ENCODE measurements at places on chromosomes 7 and 10.

DNA sequence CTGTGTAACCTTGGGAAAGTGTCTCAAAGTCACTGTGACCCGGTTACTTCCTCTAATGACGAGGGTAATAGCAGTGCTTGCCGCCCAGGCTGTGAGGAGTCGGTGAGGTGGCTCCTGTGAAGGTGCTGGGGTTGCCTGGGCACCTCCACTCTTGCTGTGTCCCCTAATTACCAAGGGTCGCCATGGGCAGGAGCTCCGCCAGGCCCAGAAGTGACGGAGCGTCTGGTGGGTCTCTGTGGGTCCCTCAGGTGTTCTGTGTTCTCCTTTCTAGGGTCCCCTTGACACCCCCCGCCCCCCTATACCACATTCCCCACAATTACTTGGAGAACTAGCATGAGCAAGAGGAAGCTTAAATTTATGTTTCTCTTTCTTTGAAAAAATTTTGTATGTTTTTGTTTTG lies 161.5 kb downstream of the WDR37 start:
- DNase-seq: no peak

GRCh38 chr7:26187380-26188205 lies 13.0 kb downstream of the HNRNPA2B1 start:
- DNase-seq: no peak

GRCh38 chr7:108569381-108570145 lies at the start of the genes DNAJB9 and THAP5:
DNAJB9 (plus strand) TSS chr7:108569874; CDS start chr7:108571727, 1,853 bp downstream.
THAP5 (minus strand) TSS chr7:108569706; CDS start chr7:108569569, 137 bp downstream.
- peak; percentile 94 for DNase-seq

GRCh38 chr10:97532935-97533671 lies 34.4 kb downstream of the UBTD1 start:
- DNase-seq: no peak

DNA sequence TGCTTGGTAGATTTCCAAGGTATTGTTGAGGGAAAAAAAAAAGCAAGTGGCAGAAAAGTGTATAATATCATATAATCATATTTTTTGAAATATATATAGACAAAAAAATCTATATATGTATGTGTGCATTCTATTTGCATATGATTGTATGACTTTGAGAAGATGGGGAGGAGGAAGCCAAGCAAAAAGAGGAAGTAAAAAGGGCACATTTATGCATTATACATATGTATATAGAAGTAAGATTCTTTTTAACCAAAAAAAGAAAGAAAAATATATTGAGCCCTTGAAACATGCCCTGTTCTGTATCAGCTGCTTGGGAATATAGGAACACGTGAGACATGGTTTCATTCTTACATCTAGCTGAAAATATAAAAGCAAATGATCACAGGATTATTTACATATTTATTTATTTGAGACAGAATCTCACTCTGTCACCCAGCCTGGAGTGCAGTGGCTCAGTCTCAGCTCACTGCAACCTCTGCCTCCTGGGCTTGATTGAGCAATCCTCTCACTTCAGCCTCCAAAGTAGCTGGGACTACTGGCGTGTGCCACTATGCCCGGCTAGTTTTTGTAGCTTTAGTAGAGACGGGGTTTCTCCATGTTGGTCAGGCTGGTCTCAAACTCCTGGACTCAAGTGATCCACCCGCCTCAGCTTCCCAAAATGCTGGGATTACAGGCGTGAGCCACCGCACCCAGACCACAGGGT lies 18.0 kb upstream of the SLF2 start:
- no peak for DNase-seq

- DNase-seq: no peak
Measured at GRCh38 chr7:155585951-155586350, 39.6 kb upstream of the CNPY1 start.

GRCh38 chr10:62684911-62685310 lies 119.6 kb upstream of the ADO start:
- no peak for DNase-seq

DNA sequence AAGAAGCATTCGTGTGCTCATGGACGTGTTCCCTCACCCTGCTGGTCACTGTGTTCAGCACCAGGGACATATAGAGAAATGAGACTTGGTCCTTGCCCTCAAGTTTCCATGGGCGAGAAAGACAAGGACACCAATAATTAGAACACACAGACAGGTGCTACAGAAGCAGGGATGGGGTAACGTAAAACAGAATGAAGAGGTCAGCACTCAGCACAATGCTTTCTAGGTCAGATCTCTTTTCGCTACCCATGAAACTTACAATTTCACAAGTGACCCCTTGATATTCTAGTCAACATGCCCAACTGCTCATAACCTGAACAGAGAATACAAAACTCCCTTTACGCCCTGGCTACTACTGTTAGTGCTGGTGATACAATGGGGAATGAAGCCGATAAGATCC lies 6.0 kb upstream of the ANK3 start:
- DNase-seq: no peak

DNA sequence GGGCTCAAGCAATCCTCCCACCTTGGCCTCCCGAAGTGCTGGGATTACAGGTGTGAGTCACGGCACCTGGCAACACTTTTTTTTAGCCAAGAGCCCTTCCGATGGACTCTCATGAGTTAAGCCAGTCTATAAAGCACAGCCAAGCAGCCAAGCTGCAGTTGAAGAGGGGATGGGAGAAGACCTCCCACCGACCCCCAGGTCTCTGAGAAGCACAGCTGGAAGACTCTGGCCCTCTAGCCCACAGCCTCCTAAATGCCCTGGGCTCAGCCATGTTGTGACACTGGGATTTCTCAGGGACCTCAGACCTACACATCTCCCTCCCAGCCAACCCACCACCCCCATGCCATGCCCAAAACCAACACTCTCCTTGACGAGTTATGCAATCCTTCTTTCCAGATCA lies 31.1 kb downstream of the CALML3 start:
- no peak for DNase-seq

DNA sequence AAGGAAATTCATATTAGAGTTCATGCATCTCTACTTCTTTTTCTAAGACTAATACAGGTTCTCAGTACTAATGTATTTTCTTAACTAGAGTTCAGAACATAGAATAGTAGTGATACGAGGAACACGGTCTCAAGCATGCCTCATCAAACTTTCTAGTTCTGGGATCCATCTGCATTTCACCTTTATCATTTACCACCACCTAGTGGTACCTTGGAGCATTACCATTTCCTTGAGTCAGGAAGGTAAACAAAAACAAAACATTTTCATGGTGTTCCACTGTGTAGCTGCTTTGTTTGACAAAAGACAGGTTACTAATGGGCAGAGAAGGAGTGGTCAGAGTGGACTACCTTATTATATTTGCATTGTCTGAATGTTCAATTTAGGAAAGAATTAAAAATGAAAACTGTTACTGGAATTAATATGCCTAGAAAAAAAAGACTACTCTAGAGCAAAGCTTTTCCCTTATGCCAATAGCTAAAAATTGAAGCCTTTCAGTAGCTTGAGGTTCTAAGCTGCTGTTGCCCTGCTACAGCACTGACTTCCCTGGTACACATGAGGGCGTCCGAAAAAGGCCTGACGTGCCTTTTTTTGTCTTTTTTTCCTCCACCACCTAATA lies 44.5 kb downstream of the STARD3NL start:
- DNase-seq: no peak

DNA sequence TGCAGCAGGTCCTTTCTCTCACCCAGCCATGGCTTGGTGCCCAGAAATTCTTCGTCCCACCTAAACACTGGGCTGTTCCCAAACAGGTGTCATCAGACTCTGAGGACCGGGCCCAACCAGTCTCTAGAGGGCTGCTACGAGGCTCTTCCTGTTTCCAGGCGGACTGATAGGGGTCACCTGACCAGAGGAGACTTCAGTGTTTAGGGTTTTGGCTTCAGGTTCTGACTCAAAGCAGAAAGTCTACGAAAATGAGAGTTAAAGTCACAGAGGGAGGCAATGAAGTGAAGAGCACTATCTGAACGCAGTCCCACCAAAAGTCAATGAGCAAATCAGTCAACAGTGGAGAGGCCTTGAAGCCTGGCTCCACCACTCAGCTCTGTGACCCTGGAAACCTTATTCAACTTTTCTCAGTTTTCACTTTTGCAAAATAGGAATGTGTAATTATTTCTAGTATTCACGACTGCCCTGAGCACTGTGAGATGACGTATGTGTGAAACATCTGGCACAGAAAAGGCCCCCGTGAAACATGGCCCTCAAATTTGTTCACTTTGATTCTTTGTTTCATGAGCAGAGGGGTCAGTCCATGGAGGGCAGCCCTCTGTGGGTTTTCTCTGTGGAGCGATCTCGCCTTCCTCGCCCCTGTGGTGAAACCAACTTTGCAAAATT lies 189.9 kb upstream of the PDE1C start:
- DNase-seq: no peak

GRCh38 chr7:78970440-78970916 lies 483.0 kb downstream of the MAGI2 start:
- no peak for DNase-seq

DNA sequence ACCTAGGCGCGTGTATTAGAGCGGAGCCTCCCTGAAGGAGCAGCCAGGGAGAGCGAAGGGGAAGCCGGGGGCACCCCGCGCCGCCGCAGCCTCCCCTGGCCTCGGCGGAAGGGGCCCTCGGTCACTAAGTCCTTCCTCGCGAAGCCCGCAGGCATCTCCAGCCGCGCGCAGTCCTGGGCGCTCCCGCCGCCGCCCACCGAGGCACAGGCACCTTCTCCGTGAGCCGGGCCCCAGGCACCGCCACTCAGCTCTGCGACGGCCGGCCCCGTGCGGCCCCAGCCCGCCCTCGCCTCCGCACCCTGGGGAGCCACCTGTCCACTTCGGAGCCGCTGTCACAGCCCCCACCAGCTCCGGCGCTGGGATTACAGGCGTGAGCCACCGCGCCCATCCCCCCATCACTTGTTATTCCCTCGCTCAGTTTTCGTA lies 80.8 kb downstream of the ZNF467 start:
- no peak for DNase-seq
